ENCODE measurements at places on chromosomes 2 and 18. TPM values are rescaled to one million over a fixed set of nuclear protein-coding genes. Genes with fewer than 3 reads are reported as not detected.

DNA sequence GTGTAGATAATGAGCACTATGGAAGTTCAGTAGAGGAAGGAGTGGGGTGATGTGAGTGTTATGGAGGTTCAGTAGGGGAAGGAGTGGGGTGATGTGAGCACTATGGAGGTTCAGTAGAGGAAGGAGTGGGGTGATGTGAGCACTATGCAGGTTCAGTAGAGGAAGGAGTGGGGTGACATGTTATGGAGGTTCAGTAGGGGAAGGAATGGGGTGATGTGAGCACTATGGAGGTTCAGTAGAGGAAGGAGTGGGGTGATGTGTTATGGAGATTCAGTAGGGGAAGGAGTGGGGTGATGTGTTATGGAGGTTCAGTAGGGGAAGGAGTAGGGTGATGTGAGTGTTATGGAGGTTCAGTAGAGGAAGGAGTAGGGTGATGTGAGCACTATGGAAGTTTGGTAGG, 116.3 kb upstream of the SMAD7 start:
- no peaks in the 10 kb centered on the region for H3K27me3 ChIP-seq
- peaks cover 13% of the 10 kb centered on the region for H3K4me1 ChIP-seq
- no peak for DNase-seq
- no peak overlapping the region for H3K27ac ChIP-seq
- H3K4me3 ChIP-seq: no peak overlapping the region

Gene ZBTB7C
- 10.8 TPM for total RNA-seq

- H3K36me3 ChIP-seq: no peaks in the 10 kb centered on the region
- no peaks in the 10 kb centered on the region for H3K27me3 ChIP-seq
- DNase-seq: no peak
Measured at GRCh38 chr2:73386342-73386868, 769 bp downstream of the ALMS1 start.

Gene RESP18
- total RNA-seq: not detected

GRCh38 chr2:219907011-219907365, 279.6 kb downstream of the SLC4A3 start:
- H3K36me3 ChIP-seq: no peaks in the 10 kb centered on the region
- no peak overlapping the region for H3K4me3 ChIP-seq
- no peaks in the 10 kb centered on the region for H3K4me1 ChIP-seq
- DNase-seq: no peak

Gene CFAP221
- 0.17 TPM for total RNA-seq

Gene C2orf15
- not detected for total RNA-seq

- DNase-seq: no peak
- no peaks in the 10 kb centered on the region for H3K27me3 ChIP-seq
- no peak overlapping the region for H3K4me3 ChIP-seq
- H3K4me1 ChIP-seq: peaks cover 3% of the 10 kb centered on the region
- no peak overlapping the region for H3K27ac ChIP-seq
Measured at GRCh38 chr18:48064978-48065600, 134.6 kb upstream of the SMAD2 start.

GRCh38 chr2:83233781-83234180, 1225.3 kb downstream of the SUCLG1 start:
- H3K36me3 ChIP-seq: no peaks in the 10 kb centered on the region
- H3K27ac ChIP-seq: no peak overlapping the region
- no peak for DNase-seq
- no peaks in the 10 kb centered on the region for H3K27me3 ChIP-seq
- no peak overlapping the region for H3K4me3 ChIP-seq

DNA sequence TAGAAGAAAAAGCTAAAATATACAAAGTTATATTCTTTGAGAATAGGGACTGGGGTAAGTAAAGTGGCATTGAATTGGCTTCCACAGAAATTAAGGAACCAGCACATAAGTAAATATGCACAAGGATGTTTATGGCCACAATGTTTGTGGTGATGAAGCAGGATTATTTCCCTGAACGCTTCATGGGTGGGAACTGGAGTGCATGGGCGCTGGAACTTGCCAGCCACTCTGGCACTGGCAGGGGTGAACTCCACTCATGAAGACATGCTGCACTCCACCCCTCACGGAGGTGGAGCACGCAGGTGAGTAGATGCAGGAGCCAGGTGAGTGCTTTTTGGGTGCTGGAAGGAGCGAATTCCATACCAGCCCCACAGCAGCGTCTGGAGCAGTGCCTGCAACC, 94.1 kb downstream of the BCL2 start:
- H3K4me3 ChIP-seq: no peak overlapping the region
- H3K36me3 ChIP-seq: no peaks in the 10 kb centered on the region
- no peaks in the 10 kb centered on the region for H3K4me1 ChIP-seq
- DNase-seq: no peak
- no peak overlapping the region for H3K27ac ChIP-seq
- H3K27me3 ChIP-seq: no peaks in the 10 kb centered on the region

DNA sequence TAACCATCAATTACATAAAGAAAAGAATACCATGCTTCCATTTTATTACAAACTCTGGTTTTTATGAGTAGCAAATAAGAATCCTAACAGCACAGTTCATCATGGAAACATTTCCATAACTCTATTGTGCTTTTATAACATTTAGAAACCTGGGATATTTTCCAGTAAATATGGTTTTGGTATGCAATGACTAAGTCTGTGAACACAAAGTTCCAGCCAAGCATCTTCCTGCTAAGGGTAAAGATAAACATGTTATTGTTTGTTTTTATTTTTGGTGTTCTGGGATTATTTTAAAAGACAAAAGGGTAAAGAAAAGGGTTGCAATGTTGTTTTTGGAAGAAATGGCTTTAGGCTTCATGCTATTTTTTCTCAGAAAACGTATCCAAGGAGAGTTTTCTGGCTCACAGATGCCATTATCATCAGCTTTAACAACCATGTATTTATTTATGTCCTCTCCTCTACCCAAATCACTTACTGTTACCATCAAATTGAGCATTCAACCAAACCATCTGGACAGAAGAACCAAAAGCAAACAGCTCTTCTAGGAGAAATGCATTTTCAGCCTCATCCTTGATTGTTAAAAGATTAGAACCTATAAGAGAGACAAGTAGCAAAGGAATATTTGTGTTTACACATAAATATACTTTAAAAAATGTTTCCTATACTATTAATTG, 116.0 kb downstream of the PLA2R1 start:
- no peak overlapping the region for H3K27ac ChIP-seq
- H3K4me3 ChIP-seq: no peak overlapping the region
- no peaks in the 10 kb centered on the region for H3K36me3 ChIP-seq
- H3K4me1 ChIP-seq: no peaks in the 10 kb centered on the region
- no peak for DNase-seq

Gene ACTG2
- 4,198 TPM for total RNA-seq

DNA sequence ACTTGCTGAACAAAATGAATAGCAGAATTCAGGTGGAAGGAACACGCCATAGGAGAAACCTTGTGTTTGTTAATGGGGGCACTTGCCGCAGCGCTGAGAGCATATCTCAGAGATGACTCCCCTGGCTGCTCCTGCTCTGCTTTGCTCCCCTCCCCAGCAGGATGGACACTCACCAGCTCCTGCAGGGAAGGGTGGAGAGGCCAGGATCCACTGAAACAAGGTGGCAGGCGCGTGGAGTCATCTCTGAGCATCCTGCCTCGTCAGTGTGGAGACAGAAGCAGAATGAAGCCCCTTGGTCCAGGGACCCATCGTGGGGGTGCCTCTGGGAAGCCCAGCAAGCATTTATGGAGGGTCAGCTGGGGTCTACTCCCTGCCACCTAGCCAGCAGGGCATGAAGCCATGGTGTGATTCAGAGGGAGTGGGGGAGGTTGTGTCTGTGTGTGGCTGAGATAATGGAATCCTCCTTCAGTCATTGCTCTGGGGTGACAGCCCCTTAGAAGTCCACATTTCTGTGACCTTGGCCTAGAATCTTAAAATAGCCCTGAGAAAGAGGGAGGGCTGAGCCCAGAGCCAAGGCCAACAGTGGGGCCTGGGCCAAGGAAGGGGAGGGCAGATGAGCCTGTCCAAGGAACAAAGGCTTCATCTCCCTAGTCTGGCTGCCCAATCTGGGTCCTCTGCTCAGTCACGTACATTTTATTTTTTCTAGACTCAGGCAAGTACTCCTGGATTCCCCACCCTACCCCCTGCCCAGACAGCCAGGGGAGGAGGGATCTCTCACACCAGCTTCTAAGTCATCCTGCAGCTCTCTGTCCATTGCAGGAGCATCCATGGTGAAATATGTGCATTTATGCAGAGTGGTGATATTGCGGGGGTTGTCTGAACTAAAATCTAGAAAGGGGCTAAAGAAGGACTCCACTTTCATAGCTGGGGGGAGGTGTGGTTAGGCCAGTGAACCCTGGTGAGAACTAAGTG, 215.4 kb downstream of the ZBTB7C start:
- H3K4me3 ChIP-seq: no peak overlapping the region
- H3K36me3 ChIP-seq: no peaks in the 10 kb centered on the region
- peaks cover 28% of the 10 kb centered on the region for H3K4me1 ChIP-seq
- H3K27ac ChIP-seq: peak overlapping the region; percentile 22
- H3K27me3 ChIP-seq: no peaks in the 10 kb centered on the region

Gene LCT
- total RNA-seq: not detected

Gene LINC00305
- not detected for total RNA-seq

Gene KIF1A
- total RNA-seq: 4.1 TPM

- H3K27me3 ChIP-seq: no peaks in the 10 kb centered on the region
- H3K4me3 ChIP-seq: no peak overlapping the region
- no peak overlapping the region for H3K27ac ChIP-seq
- no peaks in the 10 kb centered on the region for H3K36me3 ChIP-seq
- peak; percentile 81 for DNase-seq
Measured at GRCh38 chr2:110869472-110870446, 137.4 kb downstream of the ACOXL start.

DNA sequence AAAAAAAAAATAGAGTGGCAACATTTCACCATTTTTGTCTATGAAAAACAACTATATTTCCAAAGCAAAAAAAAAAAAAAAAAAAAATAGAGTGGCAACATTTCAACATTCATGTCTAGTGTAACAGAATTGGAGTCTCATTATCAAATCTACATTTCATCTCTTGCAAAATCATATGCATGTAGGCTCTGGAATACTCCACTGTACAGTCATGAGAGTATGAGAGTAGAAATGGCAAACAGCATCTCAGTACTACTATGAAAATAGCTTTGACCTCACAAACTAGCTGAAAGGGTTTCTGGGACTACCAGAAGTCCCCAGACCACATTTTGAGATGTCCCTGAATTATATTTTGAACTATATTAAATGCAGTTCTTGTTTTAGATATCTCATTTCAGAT, 82.8 kb downstream of the SMAD2 start:
- H3K36me3 ChIP-seq: peaks cover 17% of the 10 kb centered on the region
- no peaks in the 10 kb centered on the region for H3K4me1 ChIP-seq
- H3K27ac ChIP-seq: no peak overlapping the region
- H3K27me3 ChIP-seq: no peaks in the 10 kb centered on the region
- H3K4me3 ChIP-seq: no peak overlapping the region

DNA sequence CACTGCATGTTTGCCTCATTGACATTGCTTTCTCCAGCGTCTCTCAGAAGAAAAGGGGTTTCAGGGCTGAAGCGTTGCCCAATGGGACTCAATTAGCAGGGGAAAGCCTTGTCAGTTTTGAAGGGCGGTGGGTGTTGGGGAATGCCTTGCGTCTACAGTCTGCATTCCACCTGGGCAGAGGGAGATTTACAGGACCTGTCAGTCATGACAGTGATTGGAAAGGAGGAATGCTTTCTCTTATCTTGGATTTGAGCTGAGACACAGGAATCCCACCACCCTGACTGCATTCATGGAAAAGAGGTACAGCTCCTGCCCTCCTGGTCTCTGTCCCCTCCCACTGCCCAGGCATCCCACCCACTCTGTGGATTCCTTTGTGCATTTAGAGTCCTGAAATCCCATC, 123.9 kb downstream of the ACKR3 start:
- H3K4me3 ChIP-seq: no peak overlapping the region
- DNase-seq: no peak
- no peak overlapping the region for H3K27ac ChIP-seq
- no peaks in the 10 kb centered on the region for H3K27me3 ChIP-seq
- no peaks in the 10 kb centered on the region for H3K36me3 ChIP-seq

GRCh38 chr18:42736074-42736473, 379.4 kb downstream of the RIT2 start:
- H3K36me3 ChIP-seq: no peaks in the 10 kb centered on the region
- H3K4me3 ChIP-seq: no peak overlapping the region
- no peak for DNase-seq
- H3K4me1 ChIP-seq: no peaks in the 10 kb centered on the region
- H3K27me3 ChIP-seq: no peaks in the 10 kb centered on the region

Gene SLC40A1
- 40.3 TPM for total RNA-seq

DNA sequence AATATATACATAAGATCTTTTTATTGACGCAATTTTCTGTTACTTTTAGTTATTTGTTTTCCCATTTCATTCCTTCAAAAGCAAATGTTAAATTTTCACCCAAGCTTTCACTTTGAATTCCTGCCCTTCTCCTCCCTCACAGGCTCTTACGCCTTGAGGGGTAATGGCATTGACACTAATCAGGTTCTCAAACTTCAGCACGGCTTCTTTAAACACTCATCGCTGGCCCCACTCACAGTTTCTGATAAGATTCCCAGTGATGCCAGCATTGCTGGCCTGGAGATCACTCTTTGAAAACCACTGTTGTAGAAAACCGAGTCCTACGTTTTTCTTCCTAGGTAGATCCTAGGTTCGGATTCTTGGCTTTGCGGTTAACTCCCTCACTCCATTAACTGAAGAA, 105.6 kb upstream of the EPB41L3 start:
- no peak overlapping the region for H3K4me3 ChIP-seq
- DNase-seq: peak; percentile 17
- H3K4me1 ChIP-seq: no peaks in the 10 kb centered on the region
- H3K36me3 ChIP-seq: no peaks in the 10 kb centered on the region

Gene GAD1
- total RNA-seq: not detected

DNA sequence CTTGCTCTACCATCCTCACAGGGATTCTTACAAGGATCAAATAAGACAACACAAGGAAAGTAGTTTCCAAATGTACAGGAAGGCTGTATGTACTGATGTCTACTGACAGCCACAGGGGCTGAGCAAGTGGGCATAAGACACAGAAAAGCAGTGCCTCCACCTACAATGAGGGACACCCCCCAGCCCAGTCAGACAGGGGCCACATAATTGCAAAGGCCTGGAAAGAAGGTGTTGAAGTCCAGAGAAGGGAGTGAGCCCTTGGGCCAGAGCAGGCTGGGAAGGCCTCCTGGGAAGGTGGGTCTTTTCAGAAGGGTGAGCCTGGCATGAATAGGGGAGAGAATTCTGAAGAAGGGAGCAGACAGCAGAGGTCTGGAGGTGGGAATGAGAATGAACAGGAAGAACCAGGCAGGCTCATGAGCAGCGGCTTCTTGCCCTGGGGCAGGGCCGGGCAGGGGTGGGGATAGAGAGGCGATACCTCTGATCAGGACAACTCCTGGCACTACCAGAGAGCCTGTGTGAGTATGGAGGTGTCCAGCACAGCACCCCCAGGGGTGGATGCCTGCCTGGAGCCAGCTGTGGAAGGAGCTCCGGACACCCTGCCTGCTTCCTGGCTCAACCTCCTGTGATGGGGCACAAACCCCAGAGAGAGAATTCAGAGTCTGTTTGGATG, 30.1 kb downstream of the HS1BP3 start:
- H3K4me1 ChIP-seq: peaks cover 90% of the 10 kb centered on the region
- peak overlapping the region; percentile 99 for H3K27ac ChIP-seq
- H3K36me3 ChIP-seq: peaks cover 33% of the 10 kb centered on the region
- no peak overlapping the region for H3K4me3 ChIP-seq
- no peaks in the 10 kb centered on the region for H3K27me3 ChIP-seq

Gene CHRNA1
- not detected for total RNA-seq

Gene SERPINB10
- not detected for total RNA-seq

GRCh38 chr18:75810516-75810915, 383.0 kb upstream of the SMIM21 start:
- no peaks in the 10 kb centered on the region for H3K36me3 ChIP-seq
- no peak for DNase-seq
- no peak overlapping the region for H3K4me3 ChIP-seq
- no peak overlapping the region for H3K27ac ChIP-seq
- no peaks in the 10 kb centered on the region for H3K4me1 ChIP-seq

Gene UGT1A4
- not detected for total RNA-seq

Gene CRYGD
- not detected for total RNA-seq

Gene IL1A
- total RNA-seq: not detected

Gene FAM136A
- total RNA-seq: 24.5 TPM

All from esophagus muscularis mucosa (tissue), 4 donors.